ENCODE measurements at places on chromosomes 16 and 17.
A peak's percentile ranks its signal among the peaks of the same experiment; 100 is the strongest.

DNA sequence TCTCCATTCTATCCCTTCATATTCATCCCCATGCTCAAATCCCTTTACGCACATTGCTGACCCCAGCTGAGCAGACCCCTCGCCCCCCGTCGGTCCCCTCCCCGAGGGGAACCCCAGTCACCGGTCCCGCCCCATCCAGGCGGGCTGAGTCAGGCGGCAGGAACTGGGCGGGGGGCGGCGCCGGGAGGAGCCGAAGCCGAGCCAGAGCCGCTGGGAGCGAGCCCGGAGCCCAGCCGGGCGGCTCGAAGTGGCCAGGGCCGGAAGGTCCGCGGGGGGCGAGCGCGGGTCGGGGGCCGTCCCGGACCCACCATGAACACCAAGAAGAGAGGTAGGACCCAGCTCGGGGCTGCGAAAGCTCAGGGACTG, 8.6 kb downstream of the RIPOR1 start:
- no peak for DNase-seq

DNA sequence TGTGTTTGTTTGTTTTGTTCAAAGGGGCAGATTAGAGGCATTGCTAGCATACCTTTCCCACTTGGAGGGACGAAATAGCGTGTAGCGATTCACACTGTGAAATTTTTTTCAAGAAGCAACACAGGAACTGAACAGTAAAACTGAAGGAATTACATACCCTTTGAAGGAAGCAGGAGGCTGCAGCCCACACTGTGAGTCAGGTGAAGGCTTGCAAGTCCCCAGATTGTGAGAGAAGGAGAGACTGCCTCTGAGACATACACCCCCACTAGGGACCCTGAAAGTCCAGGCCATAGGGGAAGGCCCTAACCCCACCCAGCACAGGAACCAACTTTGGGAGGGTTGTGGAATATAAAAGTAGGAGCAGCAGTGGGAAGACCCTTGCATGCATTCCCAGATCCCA, 69.6 kb upstream of the HS3ST3A1 start:
- no peak for DNase-seq

DNA sequence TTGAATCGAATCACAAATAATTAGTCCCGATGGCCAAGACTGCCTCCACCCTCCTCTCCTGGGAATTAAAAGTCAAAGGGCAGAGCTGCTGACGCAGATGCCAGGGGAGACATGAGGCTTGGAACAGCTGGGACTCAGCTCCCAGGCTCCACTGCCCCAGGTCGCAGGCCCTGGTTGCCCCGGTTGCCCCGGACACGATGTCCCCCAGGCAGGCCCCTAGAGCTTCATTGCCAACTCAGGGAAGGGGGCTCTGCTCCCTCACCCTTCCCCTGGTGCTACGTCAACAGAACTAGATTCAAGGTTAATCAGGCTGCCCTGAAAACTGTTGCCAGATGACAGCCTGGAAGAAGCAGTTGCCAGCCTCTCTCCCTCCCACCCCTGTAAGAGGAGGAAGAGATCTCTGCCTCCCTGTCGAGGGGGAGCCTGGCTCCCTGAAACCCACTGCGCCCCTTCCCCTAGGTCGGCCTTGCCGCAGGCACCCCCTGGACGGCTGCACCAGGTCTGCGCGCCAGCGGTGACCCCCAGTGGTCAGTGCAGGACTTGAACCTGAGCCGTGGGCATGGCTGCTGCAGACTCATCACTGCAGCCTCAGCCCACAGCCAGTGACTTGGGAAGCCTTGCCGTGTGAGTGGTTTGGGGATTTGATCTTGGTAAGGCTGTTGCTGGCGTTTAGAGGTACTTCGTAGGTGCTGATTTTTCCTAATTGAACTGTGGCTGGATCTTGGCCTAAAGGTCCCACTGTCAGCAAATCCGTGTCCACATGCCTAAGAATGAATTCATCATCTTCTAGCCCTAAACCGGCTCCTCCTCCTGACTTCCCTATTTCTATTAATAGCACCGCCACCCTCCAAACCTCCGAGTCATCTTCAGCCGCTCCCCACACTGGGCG, 84.1 kb upstream of the TOB1 start:
- DNase-seq, result peak; percentile 25

DNA sequence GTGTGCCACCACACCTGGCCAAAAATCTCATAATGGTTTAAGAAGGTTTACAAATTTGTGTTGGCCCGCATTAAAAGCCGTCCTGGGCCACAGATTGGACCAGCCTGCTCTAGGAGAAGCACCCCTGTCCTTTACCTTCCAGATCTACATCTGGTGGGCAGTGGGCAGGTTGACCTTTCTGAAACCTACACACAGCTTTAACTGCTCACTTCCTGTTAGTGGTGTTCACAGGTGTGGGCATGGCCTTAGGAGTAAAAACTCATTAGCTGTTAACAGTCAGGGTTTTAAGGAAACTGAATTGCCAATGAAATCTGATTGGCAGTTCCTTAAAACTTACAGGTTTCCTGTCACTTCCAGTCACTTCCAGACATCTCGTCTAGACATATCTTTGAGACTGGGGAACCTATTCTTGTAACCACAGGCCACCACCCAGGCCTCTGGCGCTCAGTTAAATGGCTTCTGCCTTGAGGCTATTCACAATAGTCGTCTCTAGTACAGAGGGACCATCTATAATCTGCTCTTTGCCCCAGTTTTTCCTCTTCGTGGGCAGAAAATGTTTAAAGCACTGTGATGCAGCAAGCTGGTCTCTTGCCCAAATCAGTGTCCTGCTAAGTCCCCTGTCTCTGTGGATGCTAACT, 29.3 kb downstream of the GNGT2 start:
- DNase-seq, result no peak

DNA sequence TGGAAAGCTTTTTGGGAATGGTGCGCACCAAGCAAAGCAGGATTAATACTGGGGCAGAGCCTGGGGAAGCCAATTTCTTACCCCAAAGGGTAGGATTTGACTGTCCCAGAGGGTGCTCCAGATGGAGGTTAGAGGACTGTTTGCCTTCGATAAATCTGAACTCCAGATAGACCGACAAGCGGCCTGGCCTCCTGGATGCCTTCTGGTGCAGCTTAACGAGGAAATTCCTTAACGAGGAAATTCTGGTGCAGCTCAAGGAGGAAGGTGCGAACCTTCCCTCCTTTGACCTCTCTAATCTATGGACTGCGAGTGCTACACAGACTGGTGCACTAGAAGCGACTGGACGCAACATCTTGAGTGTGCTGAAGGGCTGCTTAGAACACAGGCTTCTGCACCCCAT, 6.5 kb downstream of the CALB2 start:
- no peak for DNase-seq

- DNase-seq, result no peak
These were observed 36.3 kb downstream of the OR1D5 start for GRCh38 chr17:3026856-3027751.

DNA sequence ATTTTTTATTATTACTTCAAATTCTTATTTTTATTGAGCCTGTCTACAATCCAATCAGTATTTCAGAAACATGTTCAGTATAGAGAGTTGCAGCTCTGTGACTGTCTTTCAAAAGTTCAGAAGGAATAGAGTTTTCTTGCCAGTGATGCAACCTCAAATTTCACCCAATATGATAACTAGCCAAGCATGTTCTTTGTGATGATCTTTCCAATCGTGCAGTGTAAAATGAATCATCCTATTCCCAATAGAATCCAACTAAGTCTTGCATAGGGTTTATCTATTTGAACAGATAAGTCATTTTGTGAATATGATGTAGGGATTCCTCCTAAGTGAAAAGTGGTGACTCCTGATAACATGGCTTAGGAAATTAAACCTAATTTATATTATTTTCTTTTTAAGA, 937.8 kb downstream of the KCNJ2 start:
- no peak for DNase-seq

- no peak for DNase-seq
These were observed 42.7 kb upstream of the CORO6 start for GRCh38 chr17:29665481-29665810.

- DNase-seq, result no peak
These were observed 208.4 kb downstream of the SLC39A11 start for GRCh38 chr17:72884066-72884465.

GRCh38 chr16:89460556-89460955, 29.8 kb downstream of the ANKRD11 start:
- DNase-seq, result no peak

DNA sequence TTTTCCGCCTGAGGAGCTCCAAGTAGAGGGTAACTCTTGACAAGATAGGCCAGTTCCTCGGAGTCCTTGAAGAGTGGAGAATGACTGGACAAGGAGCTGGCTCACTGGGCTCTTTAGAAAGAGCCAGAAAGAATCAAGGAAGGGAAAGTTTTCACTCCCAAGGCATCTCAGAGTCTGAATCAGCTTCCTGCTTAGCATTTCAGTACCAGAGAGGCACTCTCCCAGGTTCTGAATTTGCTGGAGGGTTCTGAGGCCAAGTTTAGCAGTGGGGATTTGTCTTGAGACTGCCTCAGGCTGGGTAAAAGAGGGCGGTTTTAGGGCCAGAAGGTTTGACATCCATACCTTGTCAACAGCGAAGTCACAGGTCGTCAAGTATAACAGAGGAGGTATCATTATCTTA, 25.5 kb downstream of the GP2 start:
- no peak for DNase-seq

DNA sequence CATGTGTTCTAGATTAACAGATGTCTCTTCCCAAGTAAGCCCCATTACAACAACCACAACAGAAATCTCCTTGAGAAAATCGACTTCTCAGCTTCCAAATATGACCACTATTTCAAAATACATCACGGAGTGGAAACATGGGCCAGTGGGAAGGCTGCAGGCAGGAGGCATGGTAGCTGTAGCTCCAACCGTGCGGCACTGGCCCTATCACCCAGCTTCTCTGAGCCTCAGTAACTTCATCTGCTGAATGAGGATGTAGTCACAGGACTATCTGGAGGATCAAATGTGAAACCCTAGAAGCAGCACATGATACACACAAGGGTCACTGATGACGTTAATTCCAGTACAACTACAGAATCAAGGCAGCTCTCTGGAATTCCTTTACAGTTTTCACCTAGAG, 112.2 kb downstream of the VPS53 start:
- DNase-seq, result no peak

DNA sequence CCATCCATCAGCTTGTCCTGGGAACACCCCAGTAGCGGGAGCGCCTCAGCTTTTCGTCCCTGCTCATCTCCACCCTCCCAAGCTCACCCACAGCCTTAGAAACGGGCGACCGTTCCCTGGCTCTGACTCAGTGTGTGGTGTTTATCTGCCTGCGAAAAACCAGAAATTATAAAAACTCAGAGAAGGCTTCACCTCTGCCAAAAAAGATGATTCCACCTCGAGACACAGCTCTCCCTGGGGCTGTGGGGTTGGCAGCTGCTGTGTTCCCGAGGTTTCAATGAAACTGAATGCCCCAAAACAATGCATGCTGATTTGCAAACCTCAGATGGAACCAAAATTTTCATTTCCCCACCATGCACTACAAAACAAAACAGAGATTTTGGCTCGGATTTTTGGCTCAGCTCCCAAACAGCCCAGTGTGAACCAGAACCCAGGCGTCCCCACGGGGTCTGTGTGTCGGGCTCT, 62.4 kb upstream of the MED9 start:
- no peak for DNase-seq

GRCh38 chr16:8816967-8817655, 19.5 kb downstream of the PMM2 start:
- DNase-seq, result no peak

- no peak for DNase-seq
These were observed 327.6 kb downstream of the CDH13 start for GRCh38 chr16:82954224-82954929.

- no peak for DNase-seq
These were observed 99.6 kb downstream of the CA4 start for GRCh38 chr17:60249290-60249826.

- DNase-seq, result no peak
These were observed 17.5 kb upstream of the TNFRSF13B start for GRCh38 chr17:16989230-16989952.

Measured in stimulated activated CD4-positive, alpha-beta T cell treated with anti-CD3 and anti-CD28 coated beads, TNF-alpha, amount 100 ng/mL, for 48 hours (primary cell).